Small intestine (tissue), 16 donors: ENCODE measurements at places on chromosomes 7 and 10. TPM values are rescaled to one million over a fixed set of nuclear protein-coding genes. Genes with fewer than 3 reads are reported as not detected.

VSIR gene
- polyA plus RNA-seq, result 26.6 TPM

SUN3 gene
- polyA plus RNA-seq, result not detected

SPOCK2 gene
- polyA plus RNA-seq, result 1.6 TPM

DNA sequence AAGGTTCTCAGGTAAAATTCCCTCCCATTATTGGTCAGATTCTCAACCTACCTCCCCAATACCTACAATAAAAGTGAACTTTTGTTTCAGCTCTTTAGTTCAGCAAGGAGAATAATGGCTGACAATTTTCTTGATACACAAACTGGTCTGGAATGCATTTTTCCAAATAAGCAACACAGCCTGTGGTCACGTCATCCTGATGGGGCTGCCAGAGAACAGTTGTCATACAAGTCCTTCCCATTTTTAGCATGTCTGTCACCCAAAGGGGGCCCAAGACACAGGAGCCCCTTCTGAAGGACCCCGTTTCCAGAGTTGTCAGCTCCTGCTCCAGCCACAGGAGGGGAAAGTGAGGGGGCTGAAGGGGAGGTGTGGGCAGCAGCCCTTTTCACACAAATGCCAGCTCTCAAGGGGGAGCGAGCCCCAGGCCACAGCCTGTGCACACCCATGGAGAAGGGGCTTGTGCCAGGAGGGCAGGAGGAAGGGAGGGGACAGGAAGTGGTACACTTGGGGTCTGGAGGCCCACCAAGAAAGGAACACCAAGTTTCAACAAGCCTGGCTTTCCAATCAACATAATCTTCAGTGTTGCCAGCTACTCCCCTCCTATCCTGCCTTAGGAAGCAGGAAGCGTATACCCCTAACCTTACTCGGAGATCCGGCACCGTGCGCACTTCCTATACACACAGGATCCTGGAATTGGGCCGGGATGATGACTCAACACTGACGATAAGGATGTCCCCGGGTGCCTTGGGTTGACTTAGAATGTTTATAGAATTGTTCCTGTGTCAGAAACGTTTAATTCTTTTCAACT, 43.4 kb upstream of the PDLIM1 start:
- H3K27ac ChIP-seq, result no peak overlapping the region
- H3K27me3 ChIP-seq, result no peaks in the 10 kb centered on the region
- H3K4me1 ChIP-seq, result peaks cover 8% of the 10 kb centered on the region
- no peak overlapping the region for H3K4me3 ChIP-seq

- no peaks in the 10 kb centered on the region for H3K27me3 ChIP-seq
- no peak overlapping the region for H3K27ac ChIP-seq
- no peak for DNase-seq
- peaks cover 43% of the 10 kb centered on the region for H3K36me3 ChIP-seq
- no peak overlapping the region for H3K4me3 ChIP-seq
Measured at GRCh38 chr7:101941481-101942383, 124.3 kb downstream of the CUX1 start.

DNA sequence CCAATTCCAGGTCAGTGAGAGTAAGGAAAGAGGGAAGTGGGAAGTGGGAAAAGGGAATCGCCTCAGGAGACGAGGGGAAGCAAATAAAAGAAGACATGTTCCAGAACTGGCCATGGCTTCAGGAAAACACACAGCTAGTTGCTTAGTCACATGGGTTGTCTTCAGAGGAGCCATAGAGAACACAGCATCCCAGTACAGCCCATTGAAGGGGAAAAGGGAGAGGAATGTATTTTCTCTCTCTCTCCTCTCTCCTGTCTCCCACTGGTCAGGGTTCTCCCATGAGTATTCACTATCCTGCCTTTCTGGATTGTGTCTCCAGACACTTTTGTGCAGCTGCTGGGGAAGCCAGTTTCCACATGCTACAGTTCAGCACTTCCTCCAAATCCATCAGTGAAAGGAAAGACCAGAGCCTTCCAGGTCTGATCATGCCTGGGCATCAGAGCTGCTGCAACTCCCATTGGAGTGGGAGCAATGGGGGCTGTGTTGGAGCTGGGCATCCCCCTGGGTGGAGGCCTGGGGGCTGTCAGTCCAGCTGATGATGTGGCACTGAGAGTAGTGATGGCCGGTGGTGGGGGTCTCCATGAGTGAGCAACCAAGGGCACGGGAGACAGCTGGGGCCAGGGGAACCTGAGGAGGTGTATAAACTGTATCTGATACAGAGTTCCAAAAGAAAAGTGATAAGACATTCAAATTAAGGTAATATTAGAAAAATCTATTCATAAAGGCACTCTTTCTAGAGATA, 38.6 kb downstream of the MAP3K8 start:
- no peaks in the 10 kb centered on the region for H3K4me1 ChIP-seq
- no peak overlapping the region for H3K27ac ChIP-seq
- no peak overlapping the region for H3K4me3 ChIP-seq

GRCh38 chr10:129914153-129914855, 49.8 kb downstream of the EBF3 start:
- DNase-seq, result no peak
- H3K27me3 ChIP-seq, result no peaks in the 10 kb centered on the region
- no peak overlapping the region for H3K4me3 ChIP-seq
- no peak overlapping the region for H3K27ac ChIP-seq
- H3K4me1 ChIP-seq, result no peaks in the 10 kb centered on the region
- no peaks in the 10 kb centered on the region for H3K36me3 ChIP-seq

DNA sequence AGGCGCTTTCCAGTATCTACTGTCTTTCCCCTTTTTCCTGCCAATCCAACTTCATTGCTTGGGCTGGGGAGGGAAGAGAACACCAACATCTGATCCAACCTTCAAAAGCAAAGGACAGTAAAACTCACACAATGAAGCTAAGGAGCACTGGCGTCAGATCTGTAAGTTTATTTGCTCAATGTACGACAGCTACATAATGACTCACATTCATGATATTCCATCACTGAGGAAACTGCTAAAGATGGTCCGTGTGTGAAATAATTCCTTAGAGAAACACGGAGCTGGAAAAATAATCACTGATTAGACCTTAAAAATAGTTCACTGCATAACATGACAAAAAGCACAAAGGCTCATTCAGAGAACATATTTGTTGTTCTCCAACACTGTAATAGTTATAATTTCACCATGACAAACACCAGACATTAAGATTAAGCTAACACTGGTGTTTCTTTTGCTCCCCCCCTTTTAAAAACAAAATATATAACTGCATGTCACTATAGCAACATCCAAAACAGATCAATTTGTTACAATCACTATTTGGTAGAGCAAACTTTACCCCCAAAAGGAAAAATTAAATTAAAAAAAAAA, 24.3 kb downstream of the HSPB1 start:
- no peaks in the 10 kb centered on the region for H3K27me3 ChIP-seq
- no peak overlapping the region for H3K27ac ChIP-seq
- H3K4me3 ChIP-seq, result no peak overlapping the region
- H3K36me3 ChIP-seq, result peaks cover 49% of the 10 kb centered on the region
- H3K4me1 ChIP-seq, result no peaks in the 10 kb centered on the region

DNA sequence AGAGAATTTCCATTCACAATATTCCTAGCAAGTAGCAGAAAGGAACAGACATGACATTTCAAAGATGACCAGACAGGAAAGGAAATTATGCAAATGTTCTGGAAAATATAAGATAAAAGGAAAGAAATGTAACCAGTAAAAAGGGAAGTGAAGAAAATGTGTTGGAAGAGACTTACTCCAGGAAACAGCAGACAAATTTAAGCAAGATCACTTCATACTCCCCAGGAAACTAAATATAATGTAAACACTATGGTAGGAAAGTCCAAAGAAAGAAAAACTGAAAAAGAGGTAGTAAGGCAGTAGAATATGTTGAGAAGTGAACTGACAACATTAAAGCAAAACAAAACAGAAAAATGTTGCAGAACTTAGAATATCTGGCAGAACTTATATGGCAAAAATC, 6.4 kb upstream of the ST8SIA6 start:
- no peaks in the 10 kb centered on the region for H3K4me1 ChIP-seq
- no peak overlapping the region for H3K27ac ChIP-seq
- H3K36me3 ChIP-seq, result no peaks in the 10 kb centered on the region
- DNase-seq, result no peak

DNA sequence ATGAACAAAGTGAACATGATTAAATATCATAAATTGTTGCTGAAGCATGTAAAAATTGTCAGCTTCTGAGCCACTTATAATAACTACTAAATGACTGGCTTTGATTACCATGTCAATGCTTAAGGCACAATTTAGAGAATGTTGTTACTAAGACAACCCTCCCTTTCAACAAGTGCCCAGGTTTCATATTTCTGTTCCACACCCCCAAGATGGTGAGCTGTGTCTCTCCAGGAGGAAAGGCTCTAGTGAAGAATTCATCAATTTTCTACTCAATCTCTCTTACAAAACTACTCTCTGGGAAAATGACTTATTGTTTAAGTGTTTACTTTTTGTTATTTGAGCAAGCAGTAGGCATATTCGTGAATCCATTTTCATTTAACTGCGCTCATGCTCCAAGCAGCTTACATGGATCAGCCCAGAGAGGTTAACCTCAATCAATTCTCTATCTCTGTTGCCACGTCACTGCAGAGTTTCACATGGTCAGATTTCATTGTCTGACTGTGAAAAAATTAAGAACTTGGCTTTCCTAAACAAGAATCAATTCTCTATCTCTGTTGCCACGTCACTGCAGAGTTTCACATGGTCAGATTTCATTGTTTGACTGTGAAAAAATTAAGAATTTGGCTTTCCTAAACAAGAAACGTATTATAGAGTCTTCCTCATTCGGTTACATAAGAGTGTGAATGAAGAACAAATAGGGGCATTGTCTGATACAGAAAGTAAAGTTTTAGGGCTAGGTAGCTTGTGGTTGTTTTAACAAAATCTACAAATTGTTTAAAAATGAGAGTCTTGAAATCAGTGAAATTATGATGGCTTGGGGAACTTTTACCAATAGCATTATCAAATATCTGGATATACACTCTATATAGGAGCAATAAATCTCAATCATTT, 49.7 kb downstream of the CCDC71L start:
- no peaks in the 10 kb centered on the region for H3K27me3 ChIP-seq
- H3K36me3 ChIP-seq, result no peaks in the 10 kb centered on the region
- H3K4me1 ChIP-seq, result peaks cover 5% of the 10 kb centered on the region
- H3K27ac ChIP-seq, result no peak overlapping the region

DNA sequence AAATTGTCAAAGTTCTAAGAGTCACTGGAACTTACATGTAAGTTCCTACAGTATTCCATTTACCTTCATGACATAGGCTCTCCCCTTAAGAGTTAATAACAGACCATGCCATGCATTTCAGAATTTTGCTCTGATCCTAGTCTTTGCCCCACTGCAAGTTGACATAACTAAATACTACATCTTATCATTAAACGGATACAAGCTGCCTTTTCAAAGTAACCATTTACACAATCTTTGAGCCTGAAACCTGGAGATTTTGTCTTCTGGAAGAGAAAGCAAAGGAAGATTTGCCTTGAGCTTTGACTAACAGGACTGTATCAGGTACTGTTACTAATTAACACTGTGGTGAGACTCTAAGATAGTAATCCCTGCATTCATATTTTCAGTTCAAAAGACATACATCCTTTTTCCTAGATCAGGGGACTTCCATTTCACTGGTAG, 9.3 kb upstream of the AKR1D1 start:
- H3K27ac ChIP-seq, result no peak overlapping the region
- H3K4me3 ChIP-seq, result no peak overlapping the region
- H3K27me3 ChIP-seq, result no peaks in the 10 kb centered on the region

GRCh38 chr7:27263781-27264180, 21.2 kb downstream of the EVX1 start:
- H3K36me3 ChIP-seq, result no peaks in the 10 kb centered on the region
- no peak overlapping the region for H3K27ac ChIP-seq
- no peak overlapping the region for H3K4me3 ChIP-seq
- DNase-seq, result no peak
- no peaks in the 10 kb centered on the region for H3K4me1 ChIP-seq

DNA sequence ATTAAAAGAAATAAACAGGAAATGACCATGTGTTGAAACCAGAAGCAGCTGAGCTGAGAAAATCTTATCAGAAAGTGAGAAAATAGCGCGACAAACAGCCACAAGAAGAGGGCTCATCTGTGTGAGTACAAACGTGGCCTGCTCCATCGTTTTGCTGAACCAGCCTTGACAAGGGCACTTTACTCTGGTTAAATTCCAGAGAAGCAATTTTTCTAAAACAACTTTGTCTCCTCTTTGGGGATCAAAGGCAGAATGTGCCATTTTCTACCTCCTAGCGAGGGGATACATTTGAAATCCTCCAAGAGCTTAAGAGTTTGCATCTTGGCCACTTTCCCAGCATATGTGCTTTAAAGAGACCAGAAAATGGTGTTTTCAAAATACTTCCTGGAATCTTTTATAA, 51.3 kb upstream of the VIPR2 start:
- DNase-seq, result peak; percentile 8
- H3K27ac ChIP-seq, result no peak overlapping the region
- no peaks in the 10 kb centered on the region for H3K36me3 ChIP-seq
- no peaks in the 10 kb centered on the region for H3K4me1 ChIP-seq

DNA sequence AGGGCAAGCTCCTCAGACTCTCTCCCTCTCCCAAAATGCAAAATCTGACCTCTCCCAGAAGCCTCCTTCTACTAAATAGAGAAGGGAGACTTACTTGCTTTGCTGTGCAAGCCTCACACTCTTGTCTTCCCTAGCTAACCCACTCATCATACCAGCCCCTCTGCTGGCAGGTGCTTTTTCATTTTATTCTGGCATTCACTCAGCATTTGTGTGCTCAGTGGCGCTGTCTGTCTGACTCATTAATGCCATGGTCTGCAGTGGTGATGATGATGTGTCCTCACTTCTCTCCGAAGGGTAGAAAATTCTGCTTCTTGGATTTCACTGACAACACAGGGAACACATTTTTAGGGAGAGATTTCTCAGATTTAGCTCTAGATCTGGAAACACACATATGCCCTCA, 22.0 kb upstream of the BTRC start:
- no peak overlapping the region for H3K27ac ChIP-seq
- H3K36me3 ChIP-seq, result no peaks in the 10 kb centered on the region
- H3K4me3 ChIP-seq, result no peak overlapping the region

DNA sequence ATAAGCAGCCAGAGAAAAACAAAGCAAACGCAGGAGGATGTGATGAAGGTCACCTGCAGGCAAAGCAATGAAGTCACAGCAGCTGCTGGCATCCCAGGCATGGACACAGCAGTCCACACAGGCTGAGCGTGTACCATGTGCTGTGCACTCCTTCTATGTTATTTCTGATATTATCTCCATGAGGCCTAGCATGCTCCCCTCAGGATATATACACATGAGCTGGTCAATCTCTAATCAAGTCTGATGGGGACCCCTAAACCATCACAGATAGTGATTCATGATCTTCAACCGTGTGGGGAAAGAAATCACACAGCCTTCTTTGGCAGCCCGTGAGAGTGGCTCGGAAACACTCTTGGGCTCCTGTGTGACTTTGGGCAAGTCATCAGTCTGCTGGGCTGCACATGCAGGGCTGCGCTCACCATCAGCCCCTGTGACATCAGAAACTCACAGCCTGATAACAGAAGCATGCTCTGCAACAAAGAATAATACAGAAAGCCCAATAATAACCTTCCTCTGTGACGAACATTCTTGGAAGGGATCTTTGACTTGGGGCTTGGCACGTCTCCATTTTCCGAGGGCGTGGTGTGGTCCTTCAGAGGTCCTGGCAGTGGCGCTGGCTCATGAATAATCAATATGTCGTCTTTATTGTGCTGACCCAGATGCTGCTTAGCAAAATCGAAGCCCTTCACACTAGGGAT, 83.0 kb upstream of the ATP6V0A4 start:
- no peak overlapping the region for H3K4me3 ChIP-seq
- H3K36me3 ChIP-seq, result peaks cover 11% of the 10 kb centered on the region
- no peaks in the 10 kb centered on the region for H3K27me3 ChIP-seq
- peak; percentile 54 for DNase-seq
- no peaks in the 10 kb centered on the region for H3K4me1 ChIP-seq
- no peak overlapping the region for H3K27ac ChIP-seq
